ENCODE measurements at places on chromosomes 7 and 10.

GRCh38 chr10:101101372-101101881, 29.7 kb upstream of the TLX1 start:
- DNase-seq = no peak

GRCh38 chr7:83469491-83469890, 179.4 kb downstream of the SEMA3E start:
- DNase-seq = no peak

DNA sequence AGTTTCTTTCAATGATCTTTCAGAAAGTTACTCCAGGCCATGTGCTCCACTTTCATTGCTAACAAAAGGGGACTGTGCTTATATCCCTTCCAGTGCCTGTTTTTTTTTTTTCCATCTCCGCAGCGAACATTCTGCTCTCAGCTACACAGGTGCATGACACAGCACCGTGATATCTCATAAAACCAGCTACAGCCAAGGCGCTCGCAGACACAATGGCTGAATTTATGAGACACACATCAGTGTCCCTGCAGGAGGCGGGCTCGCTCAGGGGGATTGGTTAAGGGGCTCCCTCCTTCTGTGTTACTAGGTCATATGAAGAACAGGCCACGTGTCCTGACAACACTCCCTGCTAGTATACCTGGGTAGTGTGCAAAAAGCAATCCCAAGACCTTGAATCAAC, 245.5 kb downstream of the SKAP2 start:
- no peak for DNase-seq

GRCh38 chr10:77687621-77688020, 50.0 kb upstream of the KCNMA1 start:
- DNase-seq = no peak

GRCh38 chr10:119735451-119735850, 9.6 kb downstream of the INPP5F start:
- no peak for DNase-seq

GRCh38 chr7:128419257-128419656, 9.5 kb upstream of the IMPDH1 start:
- no peak for DNase-seq

All from activated CD4-positive, alpha-beta T cell treated with anti-CD3 and anti-CD28 coated beads, Interleukin-2, amount 10 ng/mL, durations not matched to agents 7 days and 5 days (primary cell).